ENCODE measurements at places on chromosomes 5 and 9. TPM values are rescaled to one million over a fixed set of nuclear protein-coding genes. Genes with fewer than 3 reads are reported as not detected.

- no peak for DNase-seq
Observed at GRCh38 chr5:104643320-104643719, 1080.7 kb upstream of the NUDT12 start.

GRCh38 chr9:99162759-99163364 is 57.9 kb downstream of the TGFBR1 start:
- no peak for DNase-seq

The FUT7 gene
- total RNA-seq: 0.31 TPM

The GABBR2 gene
- not detected for total RNA-seq

DNA sequence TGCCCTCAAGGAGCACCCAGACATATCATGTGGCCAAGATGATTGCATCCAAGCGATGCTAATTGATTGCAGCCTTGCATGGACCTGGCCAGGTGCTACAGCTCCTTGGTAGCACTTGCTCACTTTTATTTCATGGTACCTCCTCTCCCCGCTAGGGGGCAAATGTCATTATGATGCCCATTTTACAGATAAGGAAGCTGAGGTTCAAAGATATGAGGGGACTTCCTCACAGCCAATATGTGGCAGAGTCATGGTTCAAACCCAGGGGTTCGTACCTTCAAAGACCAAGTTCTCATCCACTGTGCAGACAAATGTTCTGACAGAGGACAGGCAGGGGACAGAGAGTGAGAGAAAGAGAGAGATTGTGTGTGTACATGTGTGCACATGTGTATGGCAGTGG is 21.9 kb upstream of the KCNMB1 start:
- DNase-seq: no peak

The ORM2 gene
- total RNA-seq: 1.6 TPM

The SLC6A7 gene
- not detected for total RNA-seq

The SLCO4C1 gene
- 0.12 TPM for total RNA-seq

The PCDHGC5 gene
- total RNA-seq: 3.2 TPM

The EQTN gene
- 0.95 TPM for total RNA-seq

DNA sequence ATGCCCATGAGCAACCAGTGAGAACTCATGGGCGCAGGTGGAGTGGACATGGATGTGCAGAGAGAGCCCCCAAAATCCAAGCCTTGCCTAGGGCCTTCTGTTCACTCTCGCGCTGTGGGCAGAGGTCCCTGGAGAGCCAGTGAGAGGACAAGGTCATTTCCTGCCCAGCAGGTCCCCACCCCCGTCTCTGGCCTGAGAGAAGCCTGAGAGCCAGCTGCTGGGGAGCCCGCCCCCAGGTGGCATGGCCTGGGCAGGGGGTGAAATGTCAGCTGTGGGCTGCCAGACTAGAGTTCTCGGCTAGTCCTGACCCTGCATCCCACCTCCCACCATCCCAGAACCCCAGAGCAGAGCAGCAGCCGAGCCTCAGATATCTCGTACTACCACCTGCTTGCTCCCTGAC is 85.3 kb downstream of the BARX1 start:
- DNase-seq: no peak

DNA sequence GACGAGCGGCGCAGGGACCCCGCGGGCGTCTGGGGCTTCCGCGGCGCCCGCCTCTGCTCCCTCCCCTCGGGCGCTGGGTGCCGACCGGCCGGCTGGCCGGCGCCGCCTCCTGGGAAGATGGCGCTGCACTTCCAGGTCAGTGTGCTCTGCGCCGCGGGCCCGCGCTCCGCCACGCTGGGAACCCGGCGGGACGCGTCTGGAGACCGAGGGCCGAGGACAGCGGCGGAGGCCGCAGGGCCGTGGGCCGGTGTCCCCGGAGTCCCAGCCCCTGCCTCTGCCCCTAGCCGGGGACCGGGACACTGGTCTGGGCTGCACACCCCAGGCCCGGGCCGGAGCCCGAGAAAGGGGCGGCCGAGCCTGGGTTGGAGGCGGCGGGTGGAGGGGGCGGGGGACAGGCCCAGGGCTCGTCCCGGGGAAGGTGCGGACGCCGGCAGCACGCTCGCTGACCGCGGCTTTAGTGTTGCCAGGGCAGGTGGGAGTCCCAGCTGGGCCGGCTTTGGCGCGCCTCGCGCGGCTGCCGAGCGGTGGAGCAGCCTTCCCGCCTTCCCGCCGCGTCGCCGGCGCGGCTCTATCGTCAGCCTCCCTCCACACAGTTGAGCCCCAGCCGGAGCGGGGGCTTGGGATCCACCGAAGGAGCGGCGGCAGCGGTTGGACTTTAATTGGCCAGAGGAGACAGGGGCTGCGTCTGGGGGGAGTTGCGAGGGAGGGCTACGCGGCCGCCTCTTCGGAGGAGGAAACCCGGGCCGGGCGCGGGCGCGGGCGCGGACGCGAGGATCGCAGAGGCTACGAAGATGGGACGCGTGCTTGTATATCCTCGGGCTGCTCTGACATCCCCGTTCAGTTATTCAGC is at the start of gene RANBP17:
RANBP17 (plus strand) TSS at position 102 of the 850 bp plus-strand sequence.
- no peak for DNase-seq

The DBH gene
- total RNA-seq: not detected

GRCh38 chr9:97857606-97858392 is 4.8 kb downstream of the FOXE1 start:
- DNase-seq: no peak

The IL4 gene
- total RNA-seq: not detected

The DOK3 gene
- total RNA-seq: 17.4 TPM

All from omental fat pad (tissue), 4 donors.